Gastroesophageal sphincter (tissue), 4 donors: ENCODE measurements at places on chromosomes 5 and 9. TPM values are rescaled to one million over a fixed set of nuclear protein-coding genes. Genes with fewer than 3 reads are reported as not detected.

Gene RGP1
- 19.7 TPM for total RNA-seq

Gene ZDHHC11
- 19.1 TPM for total RNA-seq

Gene XPA
- total RNA-seq = 27.6 TPM

Gene LIFR
- 105 TPM for total RNA-seq

Gene ACTBL2
- total RNA-seq = 0.13 TPM

Gene SLIT3
- total RNA-seq = 30.2 TPM

Gene FSTL4
- total RNA-seq = 0.22 TPM

Gene TLE4
- 66.2 TPM for total RNA-seq

Gene C5
- total RNA-seq = 2.7 TPM

Gene SECISBP2
- 39.3 TPM for total RNA-seq

Gene EPB41L4B
- total RNA-seq = not detected

Gene LCN15
- total RNA-seq = not detected

Gene UBE2QL1
- 0.40 TPM for total RNA-seq

Gene CBY3
- total RNA-seq = not detected

Gene WWC1
- 0.67 TPM for total RNA-seq

Gene MXD3
- total RNA-seq = 10.9 TPM

Gene DPM2
- 15.0 TPM for total RNA-seq

Gene PIK3R1
- 188 TPM for total RNA-seq

Gene PLCXD3
- 3.0 TPM for total RNA-seq

Gene PCDHA7
- total RNA-seq = 0.27 TPM

Gene CDH9
- not detected for total RNA-seq

Gene PCDHB11
- 2.9 TPM for total RNA-seq

Gene TERT
- total RNA-seq = not detected
